ENCODE measurements at places on chromosomes 16 and 17.

DNA sequence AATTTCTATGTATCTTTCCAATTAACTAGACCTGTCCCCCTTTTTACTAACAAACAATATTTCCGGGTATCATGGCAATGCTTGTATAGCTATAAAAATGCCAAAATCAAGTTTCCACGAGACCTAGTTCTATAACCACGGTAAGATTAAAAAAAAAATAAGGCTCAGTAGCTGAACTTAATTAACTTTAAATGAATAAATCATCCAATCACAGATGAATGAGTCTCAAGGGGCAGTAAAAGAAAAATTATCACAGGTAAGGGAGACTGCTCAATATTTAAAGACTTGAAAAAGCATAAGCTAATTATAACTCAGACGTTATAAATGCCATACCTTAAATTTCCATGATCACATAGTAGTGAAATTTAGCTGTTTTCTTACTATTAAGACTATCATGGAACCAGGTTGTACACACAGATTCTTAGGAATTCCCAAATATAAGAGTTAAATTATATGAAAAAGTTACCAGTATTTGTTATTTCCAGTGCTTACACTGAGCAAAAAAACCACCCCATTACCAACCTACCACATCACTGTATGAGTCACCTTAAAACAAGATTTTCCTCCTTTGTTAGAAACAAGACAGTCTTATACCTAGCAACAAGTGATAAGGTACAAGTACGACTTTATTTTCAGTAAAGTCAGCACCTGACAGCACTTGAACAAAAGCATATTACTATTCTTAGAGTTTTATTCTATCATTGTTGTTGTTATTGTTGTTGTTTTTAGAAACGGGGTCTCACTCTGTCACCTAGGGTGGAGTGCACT lies 20.6 kb downstream of the SSH2 start:
- DNase-seq: no peak

- DNase-seq: no peak
Observed at GRCh38 chr16:8346294-8346693, 244.0 kb downstream of the TMEM114 start.

- DNase-seq: no peak
Observed at GRCh38 chr17:31511195-31511578, 119.7 kb downstream of the RAB11FIP4 start.

- DNase-seq: no peak
Observed at GRCh38 chr17:9026741-9027140, 5.4 kb downstream of the NTN1 start.

DNA sequence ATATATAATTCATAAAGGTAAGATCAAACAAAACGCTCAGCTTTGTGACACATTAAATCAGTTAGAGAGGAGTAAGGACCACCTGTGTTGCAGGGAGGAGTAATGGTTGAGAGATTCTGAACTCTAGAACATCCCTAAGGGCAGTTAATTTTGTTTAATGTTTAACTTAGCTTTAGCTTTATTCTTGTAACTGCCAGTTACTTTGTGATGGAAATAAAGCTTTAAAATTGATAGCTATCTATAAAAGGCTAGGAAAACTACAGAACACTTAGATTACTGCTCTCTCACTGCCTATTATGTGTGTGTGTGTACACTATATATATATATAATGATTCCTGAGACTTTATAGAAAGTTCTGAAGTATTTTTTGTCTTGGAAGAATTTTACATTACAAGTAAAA lies 37.8 kb downstream of the PTRH2 start:
- no peak for DNase-seq

- no peak for DNase-seq
Observed at GRCh38 chr17:57578608-57579225, 166.4 kb downstream of the CCDC182 start.

Measured in D721Med (cell line).